Astrocyte of the hippocampus (primary cell): ENCODE measurements at places on chromosomes 7 and 10.
A peak's percentile ranks its signal among the peaks of the same experiment; 100 is the strongest.

DNA sequence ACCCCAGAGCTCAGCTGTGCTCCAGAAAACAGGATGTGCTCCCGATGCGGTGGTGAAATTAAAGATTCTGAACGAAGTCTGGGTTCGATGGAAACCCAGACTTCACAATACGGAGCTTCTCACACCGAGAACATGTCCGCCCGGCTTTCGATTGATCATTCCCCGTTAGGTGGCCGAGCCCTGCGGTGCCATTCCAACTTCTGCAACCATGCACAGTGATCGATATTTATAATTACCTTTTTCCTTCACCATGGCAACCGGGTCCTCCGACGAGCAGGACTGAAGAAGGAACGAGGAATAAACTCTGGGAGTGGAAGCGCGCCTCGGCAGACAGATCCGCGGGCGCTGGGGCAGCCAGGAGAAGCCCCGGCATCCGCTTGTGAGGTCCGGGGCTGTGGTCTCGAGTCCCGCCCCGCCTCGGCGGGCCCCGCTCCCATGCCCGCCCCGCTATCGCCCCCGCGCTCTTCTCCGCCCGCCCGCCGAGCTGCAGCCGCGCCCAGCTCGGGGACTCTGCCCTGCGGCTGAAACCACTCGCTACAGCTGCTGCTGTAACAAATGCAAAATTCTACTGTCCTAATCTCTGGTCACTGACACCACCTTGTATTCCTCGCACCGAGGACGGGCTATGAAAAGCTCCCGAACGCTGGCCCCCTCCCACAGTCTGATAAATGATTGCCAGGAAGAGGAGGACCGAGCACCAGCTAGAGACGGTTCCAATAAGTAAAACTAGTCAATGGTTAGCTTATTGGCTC is 26.2 kb downstream of the ABLIM1 start:
- peak; percentile 68 for DNase-seq

DNA sequence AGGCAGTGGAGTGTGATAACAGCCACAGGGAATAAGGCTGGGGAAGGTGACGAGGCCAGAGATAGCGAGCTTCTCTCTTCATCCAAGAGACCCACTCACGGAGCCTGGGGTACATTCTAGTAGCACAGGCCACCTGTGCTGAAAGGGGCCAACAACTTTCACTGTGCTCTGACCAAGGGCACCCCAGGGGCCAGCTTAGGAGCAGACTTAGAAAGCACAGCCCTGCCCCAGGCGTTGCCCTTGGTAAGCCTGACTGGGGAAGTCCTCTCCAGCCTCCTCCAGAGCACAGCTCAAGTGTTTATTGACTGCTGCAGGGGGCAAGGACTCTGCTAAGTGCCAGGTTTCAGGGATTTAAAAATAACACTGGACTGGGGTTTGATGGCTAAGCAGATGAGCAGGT is 44.7 kb downstream of the EBF3 start:
- no peak for DNase-seq

- DNase-seq, result no peak
These were observed 91.2 kb downstream of the LHPP start for GRCh38 chr10:124552691-124553276.

DNA sequence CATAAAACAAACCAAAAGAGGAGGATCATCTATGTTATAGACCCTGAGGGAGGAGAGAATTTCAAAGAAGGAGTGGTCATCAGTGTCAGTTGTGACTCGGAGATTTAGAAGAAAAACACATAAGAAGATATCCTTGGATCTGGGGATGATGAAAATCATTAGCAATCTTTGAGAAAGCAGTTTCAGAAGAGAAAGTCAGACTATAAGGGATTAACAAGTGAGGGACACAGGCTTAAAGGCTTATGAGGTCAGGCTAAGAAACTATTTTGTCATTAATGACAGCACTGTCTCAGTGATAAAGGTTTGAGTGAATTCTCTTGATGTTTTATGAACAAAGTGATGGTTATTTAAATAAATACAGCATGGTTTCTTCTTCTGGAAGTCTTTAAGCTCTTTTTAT is 6.1 kb upstream of the GPR85 start:
- DNase-seq, result no peak

- no peak for DNase-seq
These were observed 34.5 kb upstream of the GSAP start for GRCh38 chr7:77450613-77451012.

DNA sequence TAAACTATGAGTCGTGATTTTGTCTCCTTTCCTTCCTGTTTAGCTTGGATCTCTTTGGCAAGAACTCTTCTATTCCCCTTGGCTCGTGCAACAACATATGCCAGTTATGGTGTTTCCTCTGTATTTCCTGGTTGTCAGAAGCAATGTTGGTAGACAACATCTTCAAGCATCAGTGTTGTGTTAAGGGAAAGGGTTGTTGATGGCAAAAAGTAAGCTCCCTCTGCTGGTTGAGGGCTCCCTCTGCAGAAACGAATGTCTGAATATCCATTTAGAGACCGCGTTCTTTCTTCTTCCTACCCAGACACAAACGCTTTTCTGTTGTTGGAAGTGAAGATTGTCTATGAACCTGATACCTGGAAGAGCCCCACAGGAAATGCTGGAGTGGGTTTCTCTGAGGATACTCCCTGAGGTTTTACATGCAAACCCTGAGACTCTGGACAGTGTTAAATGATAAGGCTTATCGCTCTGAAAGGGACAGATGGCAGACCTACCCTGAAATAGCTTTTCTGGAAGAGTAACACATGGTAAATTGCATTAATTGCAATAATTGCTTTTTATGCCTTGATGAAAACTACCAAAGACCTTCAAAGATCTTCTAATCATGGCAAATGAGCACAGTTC is 23.5 kb upstream of the C1QL3 start:
- DNase-seq, result peak; percentile 33

DNA sequence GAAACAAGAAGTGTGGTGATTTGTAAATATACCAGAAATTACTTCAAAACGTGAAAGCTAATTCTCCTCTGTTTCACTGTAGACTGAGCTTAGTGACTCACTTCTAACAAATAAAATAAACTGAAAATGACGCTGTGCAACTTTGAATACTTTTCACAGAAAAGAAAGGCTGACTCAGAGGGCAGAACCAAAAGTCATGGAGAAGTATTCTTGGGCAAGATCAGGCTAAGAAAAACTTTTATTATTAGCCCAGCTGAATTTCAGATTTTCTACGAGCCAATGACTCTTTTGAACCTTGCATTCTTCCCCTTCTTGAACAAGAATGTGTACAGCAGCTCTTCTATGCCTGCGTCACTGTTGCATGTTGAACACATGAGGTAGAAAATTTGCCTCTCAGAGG is 527.3 kb upstream of the GHITM start:
- DNase-seq, result peak; percentile 89

- peak; percentile 89 for DNase-seq
These were observed 27.5 kb downstream of the VWA2 start for GRCh38 chr10:114266521-114266920.

DNA sequence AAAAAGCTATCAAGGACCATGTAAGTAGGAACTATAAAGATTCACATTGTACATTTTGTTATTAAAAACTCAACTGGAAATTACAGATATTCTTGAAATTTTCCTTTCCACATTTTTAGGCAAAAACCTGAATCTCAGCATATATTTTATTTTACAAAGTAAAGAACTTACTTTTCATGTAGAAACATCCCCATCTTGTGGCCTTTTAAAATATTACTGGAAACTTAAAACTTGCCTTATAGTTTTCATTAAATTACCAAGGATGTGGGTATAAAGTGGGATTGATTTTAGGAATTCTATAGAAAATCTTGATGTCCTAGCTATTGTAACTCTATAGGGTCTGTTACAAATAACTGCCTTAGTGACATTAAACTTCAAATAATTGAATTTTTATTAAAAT is 10.6 kb downstream of the DBF4 start:
- peak; percentile 41 for DNase-seq

- DNase-seq, result no peak
These were observed 144.4 kb downstream of the ZMYND11 start for GRCh38 chr10:279655-280054.

DNA sequence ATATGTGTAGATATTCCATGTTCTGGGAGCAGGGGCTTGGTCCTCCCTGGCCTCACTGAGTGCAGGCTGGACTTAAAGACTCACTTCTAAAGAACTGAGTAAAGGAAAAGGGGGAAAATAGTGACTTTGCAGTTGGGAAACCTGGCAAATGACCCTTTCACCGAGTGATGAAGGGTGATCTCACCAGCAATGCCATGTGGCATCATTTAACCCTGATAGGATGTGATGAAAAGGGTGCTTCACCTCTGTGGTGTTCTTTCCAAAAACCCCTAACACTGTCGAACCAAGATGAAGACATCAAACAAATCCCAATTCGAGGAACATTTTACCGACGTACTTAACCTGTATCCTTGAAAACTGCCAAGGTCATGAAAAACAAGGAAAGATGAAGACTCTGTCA is 71.9 kb downstream of the AOAH start:
- no peak for DNase-seq

DNA sequence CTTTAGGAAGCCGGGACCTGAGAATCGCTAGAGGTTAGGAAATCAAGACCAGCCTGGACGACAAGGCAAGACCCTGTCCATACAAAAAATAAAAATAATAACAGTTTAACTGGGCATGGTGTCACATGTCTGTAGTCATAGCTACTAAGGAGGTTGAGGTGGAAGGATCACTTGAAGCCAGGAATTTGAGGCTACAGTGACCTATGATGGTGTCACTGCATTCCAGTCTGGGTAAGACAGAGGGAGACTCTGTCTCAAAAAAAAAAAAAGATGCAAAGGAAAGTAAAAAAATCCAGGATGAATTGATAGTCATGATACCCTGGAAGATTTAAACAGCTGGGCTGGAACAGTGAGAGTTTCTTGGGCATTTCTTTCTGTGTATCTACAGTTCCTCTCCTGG is 463.2 kb downstream of the GALNT17 start:
- peak; percentile 40 for DNase-seq

- no peak for DNase-seq
These were observed 308.7 kb upstream of the BMPER start for GRCh38 chr7:33596686-33597085.

- peak; percentile 11 for DNase-seq
These were observed 95.8 kb downstream of the CAMK1D start for GRCh38 chr10:12444981-12445700.

DNA sequence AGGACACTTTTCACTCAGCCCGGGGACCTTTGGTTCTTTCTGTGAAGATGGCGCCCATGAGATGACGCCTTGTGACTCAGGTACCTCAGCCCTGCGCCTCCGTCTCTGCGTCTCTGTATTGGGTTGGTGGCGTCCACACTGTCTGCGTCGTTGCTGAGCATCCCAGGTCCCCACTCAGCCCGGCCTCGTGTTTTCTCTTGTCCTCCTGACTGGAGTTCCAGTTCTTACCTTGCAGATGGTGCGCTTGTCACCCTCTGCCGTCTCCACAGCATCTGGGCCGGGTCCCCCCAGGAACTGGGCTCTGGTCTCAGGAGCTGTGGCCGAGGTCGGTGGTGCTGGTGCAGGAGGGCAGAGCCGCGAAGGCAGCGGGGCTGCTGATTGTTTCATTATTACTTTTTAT is 150.4 kb downstream of the WDR37 start:
- DNase-seq, result no peak

DNA sequence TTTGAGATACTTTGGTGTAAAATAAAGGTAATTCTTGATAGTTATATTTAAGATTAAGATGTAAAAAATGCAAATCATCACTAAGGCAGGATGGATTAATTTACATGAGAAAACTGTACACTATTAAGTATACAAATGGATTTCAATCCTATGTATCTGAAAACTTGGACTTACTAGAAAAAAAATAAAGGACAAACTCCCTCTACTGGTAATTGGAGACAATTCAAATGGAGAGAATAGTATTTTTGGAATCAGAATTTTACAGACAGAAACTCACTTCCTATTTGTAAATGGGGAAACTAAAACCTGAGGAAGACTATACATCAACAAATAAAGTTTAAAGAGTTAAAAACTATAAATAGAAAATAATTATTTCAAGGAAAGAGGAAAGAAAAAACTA is 62.6 kb downstream of the CUL2 start:
- peak; percentile 30 for DNase-seq

DNA sequence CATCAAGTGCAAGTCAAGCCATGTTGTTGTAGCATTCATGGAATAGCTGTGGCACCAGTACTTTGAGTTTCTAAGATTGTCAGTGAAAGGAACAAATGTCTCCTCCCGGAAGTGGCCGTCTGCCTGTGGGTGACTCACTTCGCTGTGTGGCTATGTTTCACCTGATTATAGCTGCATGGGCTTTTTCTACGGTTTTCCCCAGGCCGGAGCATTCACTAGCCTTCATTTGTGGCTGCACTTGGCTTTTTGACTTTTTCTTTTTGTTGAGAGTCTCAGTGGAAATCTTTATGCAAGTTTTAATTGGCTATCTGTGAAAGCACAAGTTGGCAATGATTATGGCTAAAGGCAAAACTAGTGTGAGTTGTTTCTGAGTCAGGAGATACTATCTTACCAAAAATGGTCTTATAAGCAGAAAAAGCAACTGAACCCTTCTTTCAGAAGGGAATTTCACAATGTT is 35.0 kb downstream of the SRI start:
- peak; percentile 95 for DNase-seq
